ENCODE measurements at places on chromosomes 6 and 20. TPM values are rescaled to one million over a fixed set of nuclear protein-coding genes. Genes with fewer than 3 reads are reported as not detected.

DNA sequence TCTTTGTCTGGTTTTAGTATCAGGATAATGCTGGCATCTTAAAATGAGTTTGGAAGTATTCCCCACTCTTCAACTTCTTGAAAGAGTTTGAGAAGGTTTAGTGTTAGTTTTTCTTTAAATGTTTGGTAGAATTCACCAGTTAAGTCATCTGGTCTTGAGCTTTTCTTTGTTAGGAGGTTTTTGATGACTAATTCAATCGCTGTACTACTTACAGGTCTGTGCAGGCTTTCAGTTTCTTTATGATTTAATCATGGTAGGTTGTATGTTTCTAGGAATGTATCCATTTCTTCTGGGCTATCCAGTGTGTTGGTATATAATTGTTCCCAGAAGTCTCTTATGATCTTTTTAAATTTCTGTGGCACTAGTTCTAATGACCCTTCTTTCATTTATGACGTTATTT, 215.5 kb downstream of the LRFN2 start:
- DNase-seq, result no peak

DNA sequence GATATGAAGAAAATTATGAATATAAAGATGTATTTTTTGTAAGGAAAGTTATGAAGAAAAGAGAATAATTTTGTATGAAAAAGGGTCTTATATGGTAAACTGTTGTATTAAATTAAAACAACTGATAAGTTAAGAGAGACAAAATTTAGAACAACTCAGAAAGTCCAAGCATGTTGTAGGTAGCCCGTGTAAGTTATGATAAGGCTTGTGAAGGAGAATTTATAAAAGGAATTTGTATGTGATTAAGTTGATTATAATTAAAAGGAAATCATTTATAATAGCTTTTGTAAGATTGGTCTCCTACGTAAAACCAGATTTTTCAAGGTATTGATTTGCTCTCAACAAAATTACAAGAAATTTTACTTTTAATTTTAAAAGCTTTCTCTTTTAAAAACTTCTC, 1579.3 kb downstream of the HACE1 start:
- DNase-seq, result no peak

GRCh38 chr20:49945701-49946477, 9.7 kb downstream of the RNF114 start:
- no peak for DNase-seq

- no peak for DNase-seq
Measured at GRCh38 chr20:3297079-3297378, 58.0 kb upstream of the SLC4A11 start.

Gene SMOC2
- total RNA-seq, result not detected

Gene PPP1R16B
- total RNA-seq, result not detected

Gene MYL9
- total RNA-seq, result 97.5 TPM

Gene PSORS1C1
- 0.28 TPM for total RNA-seq

Gene FAM83B
- under 0.01 TPM for total RNA-seq

Gene VEGFA
- 190 TPM for total RNA-seq

DNA sequence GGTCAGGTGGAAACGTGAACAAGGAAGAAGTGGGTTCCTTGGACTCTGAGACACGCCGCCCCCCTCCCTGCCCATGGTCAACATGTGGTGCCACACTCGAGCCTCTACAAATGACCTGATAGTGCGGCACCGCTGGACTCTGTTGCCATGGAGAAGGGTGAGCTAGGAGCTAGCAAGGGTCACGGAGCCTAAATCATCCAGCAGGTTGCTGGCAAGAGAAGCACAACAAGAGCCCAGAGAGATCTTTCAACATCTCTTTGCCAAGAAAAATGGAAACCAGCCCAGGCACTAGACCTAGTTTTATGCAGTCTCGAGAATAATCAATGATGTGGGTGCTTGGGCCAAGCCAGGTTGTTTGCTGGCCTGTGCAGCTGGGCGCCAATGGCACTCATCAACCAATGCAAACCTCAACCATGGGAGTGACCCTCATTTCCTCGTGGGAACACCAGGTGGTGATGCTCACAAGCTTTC, 69.5 kb downstream of the NOL4L start:
- no peak for DNase-seq

GRCh38 chr6:84625506-84625905, 138.9 kb downstream of the TBX18 start:
- DNase-seq, result no peak

Gene ZFP57
- total RNA-seq, result not detected

- no peak for DNase-seq
Measured at GRCh38 chr6:14652536-14652935, 535.0 kb downstream of the CD83 start.

Gene MRAP2
- total RNA-seq, result under 0.01 TPM

Gene PRL
- not detected for total RNA-seq

- peak; percentile 69 for DNase-seq
Measured at GRCh38 chr6:43770372-43771209, 580 bp downstream of the VEGFA start.

Gene BPIFB4
- total RNA-seq, result not detected

Measured in IMR-90 (cell line).